ENCODE measurements at places on chromosomes 5 and 9.
A peak's percentile ranks its signal among the peaks of the same experiment; 100 is the strongest.

DNA sequence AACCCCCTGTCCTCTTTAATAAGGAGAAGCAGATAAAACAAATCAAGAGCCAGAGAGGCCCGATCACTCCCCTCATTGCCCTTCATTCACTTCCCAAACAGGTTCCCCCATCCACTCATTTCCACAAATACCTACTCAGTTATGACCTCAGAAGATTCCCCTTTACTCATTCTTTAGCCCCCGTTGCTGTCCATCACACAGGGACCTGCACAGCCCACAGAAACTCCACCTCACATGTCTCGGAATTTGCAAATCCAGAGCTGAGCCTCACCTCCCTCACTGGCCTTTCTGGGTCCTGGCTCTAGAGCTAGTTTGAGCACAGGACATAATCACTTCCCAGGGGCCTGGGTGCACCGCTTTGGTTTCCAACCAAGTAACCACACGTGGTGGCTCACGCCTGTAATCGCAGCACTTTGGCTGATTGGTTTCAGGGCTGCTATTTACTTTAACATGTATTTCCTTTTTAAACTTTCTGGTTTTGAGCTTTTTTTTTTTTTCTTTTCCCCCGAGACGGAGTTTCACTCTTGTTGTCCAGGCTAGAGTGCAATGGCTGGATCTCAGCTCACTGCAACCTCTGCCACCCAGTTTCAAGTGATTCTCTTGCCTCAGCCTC is 17.8 kb downstream of the ATP6V0E1 start:
- no peak for DNase-seq

GRCh38 chr5:149679876-149680809 is 50.0 kb upstream of the PPARGC1B start:
- no peak for DNase-seq

GRCh38 chr5:133236541-133236951 is 184.7 kb downstream of the HSPA4 start:
- DNase-seq, result no peak

- no peak for DNase-seq
These were observed 237.2 kb downstream of the ARL15 start for GRCh38 chr5:54073131-54073530.

DNA sequence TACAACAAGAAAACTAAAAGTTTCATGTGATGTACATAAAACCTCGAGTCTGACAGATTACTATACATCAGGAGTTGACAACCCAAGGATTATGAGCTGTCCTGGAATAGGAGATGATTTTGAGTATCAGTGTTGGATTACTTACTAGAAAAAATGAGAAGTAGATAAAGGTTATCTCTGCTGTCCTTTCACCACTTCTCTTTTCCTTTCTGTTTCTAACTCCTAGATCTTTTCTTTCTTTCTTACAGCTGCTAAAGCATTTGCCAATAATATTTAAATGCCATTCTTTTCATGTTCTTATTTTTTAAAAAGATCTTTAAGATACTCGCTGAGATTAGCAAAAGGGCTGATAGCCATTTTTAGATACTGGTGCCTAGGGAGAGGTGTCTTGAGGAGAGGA is 14.8 kb downstream of the RBM27 start:
- no peak for DNase-seq

DNA sequence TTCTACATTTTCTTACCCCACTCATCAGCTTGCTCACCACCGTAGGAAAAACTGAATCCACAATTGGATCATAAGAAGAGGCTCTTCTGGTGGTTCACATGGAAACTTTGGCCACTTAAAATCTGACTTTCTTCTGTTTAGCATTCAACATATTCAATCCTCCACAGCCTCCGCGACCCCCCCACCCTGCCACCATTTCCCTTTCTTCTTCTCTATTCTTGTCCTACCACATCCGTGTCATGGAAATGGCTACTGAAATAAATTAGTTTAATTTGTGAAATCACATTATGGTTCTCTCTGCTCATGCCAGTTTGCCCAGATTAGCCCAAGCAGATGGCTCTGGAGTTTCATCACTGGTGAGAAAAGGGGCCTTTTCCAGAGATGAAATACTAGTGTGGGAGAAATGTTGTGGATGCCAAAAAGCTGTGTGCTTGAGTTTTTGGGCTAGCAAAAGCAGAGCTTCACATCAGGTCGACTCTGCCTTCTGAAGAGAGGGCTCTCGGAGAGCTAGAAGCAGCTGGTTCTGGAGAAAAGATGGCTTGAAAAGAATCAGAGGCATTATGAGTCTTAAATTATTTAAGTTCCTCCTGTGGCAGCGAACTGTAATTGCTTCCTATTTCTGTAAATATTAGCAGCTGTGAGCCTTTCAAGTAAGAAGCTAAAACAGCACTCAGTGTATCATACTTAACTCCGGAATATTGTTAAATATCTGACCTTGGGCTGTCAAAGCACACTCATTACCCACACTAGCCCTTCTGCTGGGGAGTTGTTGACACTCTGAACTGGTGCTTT is 107.1 kb downstream of the MAT2B start:
- no peak for DNase-seq

GRCh38 chr5:66856041-66856805 is 260.0 kb downstream of the MAST4 start:
- DNase-seq, result no peak

DNA sequence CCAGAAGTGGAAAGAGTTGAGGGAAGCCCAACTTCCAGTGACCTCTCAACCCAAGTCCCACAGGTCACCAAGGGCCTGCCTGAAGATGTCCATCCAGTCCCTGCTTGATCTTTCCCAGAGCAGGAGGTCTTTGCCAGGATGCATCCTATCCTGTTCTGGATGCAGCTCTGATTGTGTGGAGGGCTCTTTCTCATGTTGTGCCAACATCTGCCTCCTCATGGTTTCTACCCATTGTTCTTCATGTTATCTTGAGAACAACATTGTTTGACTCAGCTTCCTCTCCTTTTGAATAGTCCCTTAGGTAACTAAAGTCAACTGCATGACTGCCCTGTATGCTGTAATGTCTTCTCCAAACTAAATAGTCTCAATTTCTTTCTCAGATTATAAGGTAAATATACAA is 169.3 kb downstream of the CCDC192 start:
- no peak for DNase-seq

DNA sequence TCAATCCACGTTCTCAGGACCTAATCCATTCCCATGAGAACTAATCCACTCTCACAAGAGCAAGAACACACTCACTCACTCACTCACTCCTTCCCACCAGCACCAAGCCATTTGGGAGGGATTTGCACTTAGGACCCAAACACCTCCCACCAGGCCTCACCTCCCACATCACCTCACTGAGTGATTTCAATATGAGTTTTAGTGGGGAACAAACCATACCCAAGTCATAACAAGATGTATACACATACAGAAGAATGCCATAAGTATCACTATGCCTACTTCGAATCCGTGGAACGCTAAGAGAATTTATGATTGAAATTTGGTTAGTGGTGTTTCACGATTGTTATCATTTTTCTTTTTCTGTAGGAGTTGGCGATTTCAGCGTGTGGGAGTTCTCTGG is 29.3 kb upstream of the CTSL start:
- DNase-seq, result no peak

DNA sequence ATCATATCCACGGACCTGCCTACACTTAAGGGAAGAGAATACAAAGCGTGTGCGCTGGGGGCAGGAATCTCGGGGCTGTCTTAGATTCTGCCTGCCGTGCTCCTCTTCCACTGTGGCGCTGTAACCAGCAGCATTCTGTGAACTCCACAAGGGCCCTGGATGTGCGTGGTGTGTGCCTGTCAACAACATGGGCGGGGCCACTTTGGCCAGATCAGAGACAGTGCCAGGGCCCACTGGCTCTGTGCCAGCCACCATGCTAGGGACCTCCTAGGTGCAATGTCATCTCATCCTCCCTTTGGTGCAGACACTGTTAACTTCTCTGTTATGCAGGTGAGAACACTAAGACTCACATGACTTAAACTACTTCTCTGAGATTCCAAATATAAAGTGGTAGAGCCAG is 113.7 kb downstream of the COL23A1 start:
- no peak for DNase-seq

DNA sequence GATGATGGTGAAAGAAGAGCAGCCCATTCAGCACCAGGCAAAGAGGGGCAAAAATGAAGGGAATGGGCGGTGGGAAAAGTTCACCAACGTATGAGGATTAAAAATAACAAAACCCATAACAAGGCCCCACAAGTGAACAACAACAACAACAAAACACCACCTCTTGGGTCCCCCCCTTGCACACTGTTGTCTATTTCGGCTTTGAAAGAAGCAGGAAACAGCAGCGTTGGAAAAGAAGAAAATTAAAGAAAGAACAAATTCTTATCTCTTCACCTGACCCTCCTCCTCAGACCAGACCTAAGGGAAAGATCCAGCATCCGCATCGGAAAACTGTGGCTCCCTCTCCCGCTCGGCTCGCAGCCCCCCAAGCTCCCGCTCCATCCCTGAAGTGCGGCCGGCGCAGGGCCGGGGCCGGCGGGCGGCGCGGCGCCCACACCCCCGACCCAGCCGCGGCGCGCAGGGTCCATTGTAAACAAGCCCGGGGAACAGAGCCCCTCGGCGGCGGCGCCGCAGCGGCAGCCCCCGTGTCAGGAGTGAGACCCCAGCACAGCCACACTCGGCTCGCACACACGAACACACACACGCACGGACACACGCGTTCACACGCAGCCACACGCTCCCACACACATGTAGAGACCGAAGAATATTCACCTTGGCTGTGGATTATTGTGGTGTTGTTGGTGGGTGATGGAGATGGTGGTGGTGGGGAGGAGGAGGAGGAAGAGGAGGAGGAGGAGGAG is 535 bp downstream of the RFX3 start:
- DNase-seq, result no peak

GRCh38 chr5:32625106-32625505 is 39.7 kb downstream of the SUB1 start:
- DNase-seq, result no peak

DNA sequence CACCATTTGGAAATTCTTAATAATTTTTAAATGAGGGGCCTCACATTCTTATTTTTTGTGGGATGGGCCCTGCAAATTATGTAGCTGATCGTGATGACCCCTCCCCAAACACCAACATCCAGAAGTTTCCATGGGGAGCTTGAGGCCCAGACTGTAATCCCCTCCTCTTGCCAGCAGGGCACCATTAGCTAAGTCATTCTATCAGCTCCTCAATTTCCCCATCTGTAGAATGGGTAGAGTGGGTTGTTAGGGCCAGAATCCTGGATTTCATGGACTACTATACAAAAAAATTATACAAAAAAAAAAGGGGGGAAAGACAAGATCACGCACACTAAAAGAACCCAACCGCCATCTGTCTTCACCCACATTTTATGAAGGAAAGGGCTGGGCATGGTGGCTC is 38.4 kb downstream of the SHB start:
- DNase-seq, result no peak

DNA sequence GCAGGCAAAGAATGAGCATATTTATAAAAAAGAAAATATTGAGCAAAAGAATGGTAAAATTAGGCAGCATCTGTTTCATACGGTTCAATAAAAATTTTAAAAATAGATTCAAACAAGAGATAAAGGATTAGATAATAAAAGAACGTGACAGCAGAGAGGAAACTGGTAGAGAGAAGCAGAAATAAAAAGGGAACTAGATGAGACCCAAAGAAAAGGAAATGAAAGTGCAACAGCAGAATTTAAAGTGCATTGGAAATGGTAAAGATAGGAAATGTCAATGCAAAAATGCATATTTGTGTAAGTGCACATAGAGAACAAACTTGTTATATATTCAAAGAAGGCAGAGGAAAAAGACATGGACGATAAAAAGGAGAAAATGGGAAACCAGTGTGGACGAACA is 70.2 kb downstream of the SUSD1 start:
- no peak for DNase-seq

DNA sequence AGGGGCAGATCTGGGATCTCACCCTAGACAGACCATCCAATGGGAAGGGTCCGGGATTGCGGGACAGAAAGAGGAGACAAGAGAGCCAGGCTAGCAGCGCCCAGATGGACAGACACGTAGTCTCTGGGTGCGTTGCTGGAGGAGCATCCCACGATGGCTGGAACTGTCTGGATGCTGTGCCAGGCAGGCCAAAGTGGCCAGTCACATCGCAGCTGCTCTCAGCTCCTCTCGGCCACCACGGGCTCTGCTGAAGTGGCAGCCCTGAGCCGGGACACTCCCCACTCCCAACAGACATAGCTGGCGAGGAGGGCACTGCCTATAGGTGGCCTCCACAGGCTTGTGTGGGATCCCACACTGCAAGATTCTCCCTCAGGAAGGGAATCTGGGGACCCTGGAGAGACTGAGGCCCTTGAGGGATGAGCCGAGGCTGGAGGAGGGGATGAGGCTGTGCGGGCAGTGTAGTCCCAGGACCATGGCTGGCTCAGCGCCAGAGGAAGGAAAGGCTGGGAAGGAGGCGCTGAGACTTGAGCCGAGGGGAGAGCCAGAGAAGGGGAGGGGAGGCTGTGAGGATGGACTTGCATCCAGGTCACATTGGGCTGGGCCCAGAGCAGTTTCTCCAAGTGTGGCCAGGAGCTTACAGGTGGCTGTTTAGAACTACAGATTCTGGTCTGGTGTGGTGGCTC is 10.3 kb upstream of the WDR5 start:
- no peak for DNase-seq

GRCh38 chr5:139017624-139018023 is 142.5 kb upstream of the LRRTM2 start:
- no peak for DNase-seq

DNA sequence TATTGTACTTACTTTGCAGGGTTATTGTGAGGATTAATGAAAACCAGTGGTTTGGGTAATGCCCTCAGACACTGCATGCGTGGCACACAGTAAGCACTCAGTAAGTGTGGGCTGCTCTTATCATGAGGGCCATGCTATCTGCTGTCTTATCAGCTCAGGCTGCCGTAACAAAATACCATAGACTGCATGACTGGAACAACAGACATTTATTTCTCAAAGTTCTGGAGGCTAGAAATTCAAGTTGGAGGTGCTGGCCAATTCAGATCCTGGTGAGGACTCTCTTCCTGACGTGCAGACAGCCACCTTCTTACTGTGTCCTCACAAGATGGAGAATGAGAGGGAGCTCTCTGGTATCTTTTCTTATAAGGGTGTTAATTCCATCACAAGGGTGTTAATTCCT is 23.9 kb upstream of the SH3PXD2B start:
- no peak for DNase-seq

GRCh38 chr5:74098941-74099340 is 472.9 kb downstream of the ARHGEF28 start:
- no peak for DNase-seq

- no peak for DNase-seq
These were observed 114.6 kb downstream of the KLHL3 start for GRCh38 chr5:137621306-137621705.

- DNase-seq, result peak; percentile 72
These were observed 28.7 kb downstream of the CDKN2A start for GRCh38 chr9:21965401-21965951.

- peak; percentile 2 for DNase-seq
These were observed 89.7 kb upstream of the CCNG1 start for GRCh38 chr5:163347671-163348070.

DNA sequence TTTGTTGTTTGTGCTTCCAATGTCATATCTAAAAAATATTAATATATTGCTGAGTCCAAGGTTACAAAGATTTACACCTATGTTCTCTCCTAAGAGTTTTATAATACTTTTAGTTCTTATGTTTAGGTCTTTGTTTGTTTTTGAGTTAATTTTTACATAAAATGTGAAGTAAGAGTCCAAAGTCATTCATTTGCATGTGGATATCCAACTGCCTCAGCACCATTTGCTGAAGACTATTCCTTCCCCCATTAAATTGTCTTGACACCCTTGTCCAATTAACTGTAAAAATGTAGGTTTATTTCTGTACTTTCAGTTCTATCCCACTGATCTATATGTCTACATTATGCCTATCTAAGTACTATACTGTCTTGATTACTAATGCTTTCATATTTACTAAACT is 35.7 kb downstream of the TTC33 start:
- no peak for DNase-seq

GRCh38 chr5:43006424-43007202 is 33.5 kb downstream of the ANXA2R start:
- no peak for DNase-seq

Data from CD4-positive, alpha-beta T cell (primary cell).